Mononuclear cell (primary cell): ENCODE measurements at places on chromosomes 3 and 15. TPM values are rescaled to one million over a fixed set of nuclear protein-coding genes. Genes with fewer than 3 reads are reported as not detected.

Gene PP2D1
- not detected for total RNA-seq

Gene IL12A
- total RNA-seq, result 4.1 TPM

Gene MUC20
- total RNA-seq, result 0.84 TPM

Gene COL6A5
- not detected for total RNA-seq

Gene FMN1
- total RNA-seq, result 31.2 TPM

Gene TRIM71
- 0.10 TPM for total RNA-seq

Gene KBTBD13
- total RNA-seq, result under 0.01 TPM

Gene IRAK2
- 14.6 TPM for total RNA-seq

Gene UBAP1L
- 2.5 TPM for total RNA-seq

Gene ABI3BP
- total RNA-seq, result 0.10 TPM

Gene CATSPER2
- total RNA-seq, result 2.5 TPM

Gene BCL2A1
- 511 TPM for total RNA-seq

Gene EIF4E3
- total RNA-seq, result 21.1 TPM

Gene UNC13C
- under 0.01 TPM for total RNA-seq

Gene TTBK2
- total RNA-seq, result 14.2 TPM

Gene NR1D2
- total RNA-seq, result 138 TPM

Gene NCBP2
- total RNA-seq, result 23.1 TPM

Gene FBXW12
- not detected for total RNA-seq

Gene COLQ
- 1.9 TPM for total RNA-seq

Gene GOLGA8T
- not detected for total RNA-seq

Gene CEMIP
- 0.21 TPM for total RNA-seq

Gene SPATA12
- not detected for total RNA-seq

Gene CORO2B
- 0.10 TPM for total RNA-seq

Gene FBN1
- total RNA-seq, result 0.52 TPM

Gene TAMM41
- total RNA-seq, result 16.8 TPM

Gene FSTL1
- 2.6 TPM for total RNA-seq

Gene ACAN
- under 0.01 TPM for total RNA-seq

Gene LYZL4
- not detected for total RNA-seq

Gene DZIP1L
- 0.21 TPM for total RNA-seq

Gene REC114
- total RNA-seq, result not detected

Gene IGSF11
- total RNA-seq, result 0.10 TPM

Gene PLXNB1
- total RNA-seq, result 0.63 TPM

Gene STRIT1
- not detected for total RNA-seq

Gene ILDR1
- 0.21 TPM for total RNA-seq

Gene PPARG
- 1.9 TPM for total RNA-seq

Gene PCNP
- 193 TPM for total RNA-seq

Gene CTXN2
- not detected for total RNA-seq

Gene HYKK
- total RNA-seq, result 0.94 TPM

Gene UCN2
- 0.10 TPM for total RNA-seq

Gene P4HTM
- 18.6 TPM for total RNA-seq

Gene RHOV
- not detected for total RNA-seq

Gene VEPH1
- total RNA-seq, result 8.8 TPM

Gene TMEM207
- total RNA-seq, result not detected
